SK-N-SH treated with all-trans-retinoic acid at 6 μM for 48 hours (cell line): ENCODE measurements at places on chromosomes 11 and 22.
A peak's percentile ranks its signal among the peaks of the same experiment; 100 is the strongest.

GRCh38 chr11:27100534-27100933 lies 59.9 kb downstream of the BBOX1 start:
- ATAC-seq = 0 out of 3 replicates have a peak, but pooled peaks have one; percentile 32

DNA sequence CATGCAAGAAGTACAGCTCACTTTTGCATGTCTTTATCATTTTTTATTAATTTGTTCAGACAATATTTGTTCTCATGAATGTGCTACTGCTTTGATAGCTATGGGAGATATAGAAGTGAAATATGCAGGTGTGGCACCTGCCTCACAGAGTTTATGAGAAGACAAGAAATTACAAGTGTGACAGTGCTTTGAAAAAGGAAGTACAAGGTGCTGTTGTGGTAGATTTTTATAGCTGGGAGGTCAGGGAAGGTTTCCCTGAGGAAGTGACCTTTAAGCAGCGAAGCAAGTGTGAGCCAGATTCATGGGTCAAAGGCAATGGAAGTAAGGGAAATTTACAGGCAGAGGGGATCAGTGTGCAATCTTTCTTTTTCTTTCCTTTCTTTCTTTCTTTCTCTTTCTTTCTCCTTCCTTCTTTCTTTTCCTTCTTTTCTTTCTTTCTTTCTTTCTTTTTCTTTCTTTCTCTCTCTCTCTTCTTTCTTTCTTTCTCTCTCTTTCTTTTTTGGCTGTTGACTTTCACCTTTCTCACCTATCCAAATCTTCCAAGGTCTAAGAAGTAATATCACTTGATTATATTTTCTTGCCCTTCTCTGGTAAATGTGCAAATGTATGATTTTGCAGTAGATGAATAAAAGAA lies 6.4 kb upstream of the BMAL1 start:
- ATAC-seq = no peak

DNA sequence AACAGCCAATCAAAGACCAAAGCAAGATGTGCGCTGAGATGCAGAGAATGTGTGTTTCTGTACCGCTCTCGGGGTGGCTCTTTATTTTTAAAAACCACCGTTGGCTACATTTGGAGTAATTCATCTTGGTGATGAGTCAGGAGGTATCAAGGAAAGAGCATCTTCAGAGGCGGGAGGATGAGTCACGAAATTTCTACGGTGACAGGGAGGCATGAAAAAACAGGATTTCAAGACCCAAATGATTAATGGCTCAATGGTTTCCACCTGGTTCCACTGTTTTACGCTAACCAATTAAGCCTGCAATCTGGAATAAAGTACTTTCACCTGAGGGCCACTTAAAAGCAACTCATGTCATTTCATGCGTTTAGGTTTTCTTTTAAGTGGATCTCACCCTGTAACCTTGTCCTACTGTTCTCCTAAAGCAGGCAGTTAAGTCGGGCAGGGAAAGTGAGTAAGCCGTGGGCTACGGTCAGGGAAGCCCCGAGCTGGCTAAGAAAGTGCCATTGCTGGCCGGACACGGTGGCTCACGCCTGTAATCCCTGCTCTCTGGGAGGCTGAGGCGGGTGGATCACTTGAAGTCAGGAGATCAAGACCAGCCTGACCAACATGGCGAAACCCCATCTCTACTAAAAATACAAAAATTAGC lies 74.6 kb downstream of the CELSR1 start:
- ATAC-seq = peak; percentile 84

DNA sequence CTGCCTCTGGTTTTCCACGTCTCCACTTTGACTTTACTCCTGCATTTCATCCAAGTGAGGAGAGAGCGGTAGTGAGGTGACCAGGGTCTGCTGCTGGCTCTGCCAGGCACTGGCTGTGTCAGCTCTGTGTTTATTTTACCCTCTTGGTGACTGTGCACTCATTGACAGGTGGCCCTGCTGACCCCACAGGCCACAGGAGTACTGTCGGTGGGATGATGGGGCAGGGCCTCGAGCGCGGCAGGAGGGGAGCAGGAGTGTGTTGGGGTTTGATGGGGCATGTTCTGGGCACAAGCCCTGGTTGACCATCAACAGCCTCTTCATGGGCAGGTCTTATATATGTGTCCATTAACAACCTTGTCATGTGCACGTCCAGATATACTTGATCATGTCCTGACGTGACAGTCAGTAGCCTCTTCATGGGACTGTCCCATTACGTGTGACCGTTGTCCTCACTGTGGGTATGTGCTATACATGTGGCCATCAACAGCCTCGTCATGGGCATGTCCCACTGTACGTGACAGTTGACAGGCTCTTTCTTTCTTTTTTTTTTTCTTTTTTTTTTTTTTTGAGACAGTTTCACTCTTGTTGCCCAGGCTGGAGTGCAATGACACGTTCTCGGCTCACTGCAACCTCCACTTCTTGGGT lies 31.4 kb upstream of the ACR start:
- ATAC-seq = no peak

GRCh38 chr11:45336136-45336535 lies 50.0 kb upstream of the SYT13 start:
- no peak for ATAC-seq

DNA sequence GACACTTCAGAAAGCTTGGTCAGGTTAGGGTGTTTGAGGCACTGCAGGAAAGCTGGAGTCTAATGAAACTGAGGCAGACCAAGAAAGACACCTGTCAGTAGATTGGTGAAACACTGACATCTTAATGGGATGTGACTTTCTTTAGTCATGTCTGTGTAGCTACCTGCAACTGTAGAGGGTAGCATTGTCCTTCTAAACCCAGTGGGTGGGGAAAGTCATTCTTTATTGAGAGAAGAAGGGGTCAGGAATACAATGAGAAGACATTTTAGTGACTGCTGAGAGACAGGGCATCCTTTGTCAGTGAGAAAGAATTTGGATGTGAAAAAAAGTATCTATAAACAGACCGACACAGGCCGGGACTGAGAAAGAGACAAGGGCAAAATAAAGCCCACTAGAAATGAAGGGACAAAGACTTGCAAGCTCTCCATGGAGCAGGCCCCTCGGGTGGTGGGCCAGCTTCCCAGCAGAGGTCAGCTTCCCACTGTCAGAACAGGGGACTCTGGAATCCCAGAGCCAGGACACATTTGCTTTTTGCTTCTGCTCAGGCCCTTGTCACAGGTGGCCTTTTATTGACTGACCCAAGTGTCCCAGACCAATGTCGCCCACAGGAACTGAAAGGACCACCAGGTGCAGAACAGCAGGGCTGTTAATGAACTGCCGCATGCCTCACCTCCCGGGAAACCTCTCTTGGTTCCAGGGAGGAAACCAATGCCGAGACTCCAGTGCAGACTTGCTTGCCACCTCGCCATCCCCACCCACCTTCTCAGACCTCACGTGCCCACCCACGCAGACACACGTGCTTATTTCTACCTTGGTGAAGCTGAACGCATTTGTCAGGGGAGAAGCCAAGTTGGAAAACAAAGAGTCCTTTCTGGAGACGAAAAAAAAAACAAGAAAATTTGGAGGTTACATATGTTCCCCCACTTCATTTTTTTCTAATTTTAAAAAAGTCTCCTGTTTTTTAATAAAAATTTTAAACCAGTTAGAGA lies 212.8 kb downstream of the TENM4 start:
- ATAC-seq = no peak

GRCh38 chr11:45920531-45921477 lies 1.7 kb upstream of the LARGE2 start:
- no peak for ATAC-seq

GRCh38 chr11:58968251-58968711 lies 29.0 kb downstream of the GLYATL1 start:
- ATAC-seq = peak; percentile 26; the same call in 2 of the 3 replicates

DNA sequence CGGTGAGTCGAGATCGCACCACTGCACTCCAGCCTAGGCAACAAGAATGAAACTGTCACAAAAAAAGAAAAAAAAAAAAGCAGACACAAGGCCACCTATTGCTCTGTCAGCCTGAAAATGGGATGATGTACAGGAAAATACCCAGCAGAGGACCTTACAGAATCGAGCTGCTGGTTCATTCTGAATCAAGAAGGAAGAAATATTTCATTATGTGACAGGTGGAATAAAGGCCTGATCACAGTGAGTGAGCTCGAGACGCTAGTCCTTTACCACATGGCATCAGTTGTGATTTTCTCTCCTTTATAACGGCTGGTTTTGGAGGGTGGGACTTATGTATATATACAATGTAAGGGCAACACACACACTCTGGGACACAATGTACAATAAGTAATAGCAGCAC lies 340.0 kb downstream of the LARGE1 start:
- no peak for ATAC-seq

DNA sequence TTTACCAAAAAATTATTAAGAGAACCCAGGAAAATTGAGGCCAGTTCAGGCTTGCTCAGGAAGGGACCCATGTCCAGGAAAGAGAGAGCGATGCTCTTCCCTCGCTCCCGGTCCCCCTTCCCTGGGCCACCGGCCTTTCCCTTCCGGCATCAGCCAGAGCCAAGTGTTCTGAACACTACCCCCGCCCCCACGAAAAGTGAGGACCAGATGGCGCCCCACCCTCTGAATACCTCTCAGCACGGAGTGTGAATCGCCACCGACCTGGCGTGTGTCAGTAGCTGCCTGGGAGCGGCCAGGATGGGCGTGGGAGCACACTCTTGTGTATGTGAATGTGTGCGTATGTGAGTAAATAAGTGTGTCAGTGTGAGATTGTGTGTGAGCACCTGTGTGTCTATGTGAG lies 20.2 kb downstream of the RPS6KA4 start:
- ATAC-seq = no peak

DNA sequence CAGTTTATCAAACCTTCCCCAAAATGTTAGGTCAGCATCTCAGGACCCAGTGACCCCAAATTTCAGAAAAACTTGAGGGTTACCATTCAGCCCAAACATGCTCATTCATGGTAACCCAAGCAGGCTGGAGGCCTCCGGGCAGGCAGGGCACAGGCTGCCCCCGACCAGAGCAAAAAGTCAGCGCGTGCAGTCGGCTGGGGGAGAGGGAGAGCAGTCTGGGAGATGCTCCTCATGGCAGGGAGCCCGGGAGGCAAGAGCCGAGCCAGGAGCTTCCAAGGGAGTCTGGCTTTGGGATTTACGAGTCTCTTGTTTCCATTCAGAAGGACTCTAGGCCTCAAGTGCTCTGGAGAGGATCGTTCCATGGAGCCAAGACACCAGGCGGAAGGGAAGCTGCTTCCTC lies 45.7 kb downstream of the RPUSD4 start:
- no peak for ATAC-seq

DNA sequence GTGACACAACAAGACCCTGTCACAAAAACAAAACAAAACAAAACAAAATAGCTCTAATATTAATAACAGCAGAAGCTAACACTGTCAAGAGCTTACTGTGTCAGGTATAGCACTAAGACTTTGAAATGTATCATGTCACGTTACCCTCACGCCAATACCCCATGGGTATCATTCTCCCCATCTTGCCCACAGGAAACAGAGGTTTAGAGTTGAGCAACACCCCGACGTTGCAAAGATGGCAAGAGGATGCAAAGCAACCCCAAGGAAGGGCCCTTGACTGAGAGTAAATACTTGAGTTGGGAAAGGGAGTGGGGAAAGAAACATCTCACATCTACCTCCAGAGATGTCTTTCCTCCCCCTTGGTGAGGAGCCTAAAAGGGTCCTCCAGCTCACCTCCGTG lies 366.8 kb downstream of the LARGE1 start:
- no peak for ATAC-seq

- no peak for ATAC-seq
Measured at GRCh38 chr22:42273855-42274451, 3.5 kb upstream of the TCF20 start.

DNA sequence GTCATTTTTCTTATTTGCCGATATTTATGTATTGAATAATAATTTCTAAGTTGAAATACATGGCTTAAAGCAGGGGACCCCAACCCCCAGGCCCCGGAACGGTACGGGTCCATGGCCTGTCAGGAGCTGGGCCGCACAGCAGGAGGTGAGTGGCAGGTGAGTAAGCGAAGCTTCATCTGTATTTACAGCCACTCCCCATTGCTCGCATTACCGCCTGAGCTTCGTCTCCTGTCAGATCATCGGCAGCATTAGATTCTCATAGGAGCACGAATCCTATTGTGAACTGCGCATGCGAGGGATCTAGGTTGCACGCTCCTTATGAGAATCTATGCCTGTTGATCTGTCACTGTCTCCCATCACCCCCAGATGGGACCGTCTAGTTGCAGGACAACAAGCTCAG lies 4.5 kb downstream of the ZMAT5 start:
- ATAC-seq = no peak

GRCh38 chr11:79170321-79170720 lies 270.5 kb downstream of the TENM4 start:
- ATAC-seq = no peak

DNA sequence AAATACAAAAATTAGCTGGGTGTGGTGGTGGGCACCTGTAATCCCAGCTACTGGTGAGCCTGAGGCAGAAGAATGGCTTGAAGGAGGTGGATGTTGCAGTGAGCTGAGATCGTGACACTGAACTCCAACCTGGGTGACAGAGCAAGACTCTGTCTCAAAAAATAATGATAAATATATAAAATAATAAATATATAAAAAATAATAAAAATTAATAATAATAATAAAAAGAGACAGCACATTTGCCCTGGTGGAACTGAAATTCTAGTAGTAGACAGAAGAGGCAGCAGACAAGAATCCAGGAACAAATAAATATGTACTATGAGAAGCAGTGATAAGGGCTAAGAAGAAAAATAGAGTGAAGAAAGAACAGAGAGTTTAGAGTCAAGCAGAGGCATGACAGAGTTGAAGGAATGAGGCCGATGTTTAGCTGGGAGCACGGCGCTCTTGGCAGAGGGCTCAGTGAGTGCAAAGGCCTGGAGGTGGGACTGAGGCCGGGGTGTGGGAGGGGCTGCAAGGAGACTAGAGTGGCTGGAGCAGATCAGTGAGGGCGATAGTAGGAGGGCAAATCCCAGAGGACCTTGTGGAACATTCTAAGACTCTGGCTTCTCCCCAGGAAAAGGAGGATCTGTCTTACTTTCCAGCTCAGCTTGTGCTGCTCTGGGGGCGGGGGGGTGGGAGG lies 410.3 kb downstream of the MN1 start:
- no peak for ATAC-seq

GRCh38 chr11:31770011-31770700 lies 41.0 kb downstream of the PAX6 start:
- no peak for ATAC-seq

GRCh38 chr22:21445437-21446127 lies 21.6 kb upstream of the TMEM191C start:
- ATAC-seq = no peak

DNA sequence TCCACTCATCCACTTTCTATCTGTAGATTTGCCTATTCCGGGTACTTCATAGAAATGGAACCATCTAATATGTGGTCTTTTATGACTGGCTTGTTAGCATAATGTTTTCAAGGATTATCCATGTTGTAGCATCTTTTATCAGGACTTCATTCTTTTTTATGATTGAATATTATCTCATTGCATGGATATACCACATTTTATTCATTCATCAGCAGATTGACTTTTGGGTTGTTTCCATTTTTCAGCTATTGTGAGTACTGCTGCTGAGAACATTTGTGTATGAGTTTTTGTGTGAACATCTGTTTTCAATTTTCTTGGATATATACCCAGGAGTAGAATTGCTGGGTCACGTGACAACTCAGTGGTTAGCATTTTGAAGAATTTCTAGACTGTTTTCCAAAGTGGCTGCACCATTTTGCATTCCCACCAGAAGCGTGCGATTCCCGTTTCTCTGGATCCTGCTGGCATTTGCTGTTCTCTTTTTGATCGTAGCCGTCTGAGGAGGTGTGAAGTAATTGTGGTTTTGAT lies 8.9 kb downstream of the DERL3 start:
- ATAC-seq = peak; percentile 64
